ENCODE measurements at places on chromosomes 5 and 9.
A peak's percentile ranks its signal among the peaks of the same experiment; 100 is the strongest.

DNA sequence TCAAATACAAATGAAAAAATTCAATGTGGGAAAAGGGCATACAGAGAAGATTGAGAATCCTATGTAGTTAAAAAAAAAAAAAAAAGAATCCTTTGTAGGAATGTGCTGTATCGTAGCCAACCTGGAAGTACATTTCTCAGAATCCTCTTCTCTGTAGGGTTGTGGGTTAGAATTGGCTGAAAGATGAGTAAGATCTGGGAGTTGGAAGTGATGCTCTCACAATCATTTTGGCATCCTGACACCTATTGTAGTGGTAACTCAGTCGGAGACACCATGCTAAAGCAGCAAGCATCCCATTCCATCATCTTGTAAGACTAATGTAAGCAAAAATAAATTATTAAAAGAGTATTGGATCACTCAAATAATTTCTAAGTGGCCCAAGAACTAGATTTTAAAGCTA, 30.6 kb downstream of the MRPL22 start:
- DNase-seq: no peak

GRCh38 chr5:166961913-166962312, 1329.5 kb upstream of the WWC1 start:
- no peak for DNase-seq

- DNase-seq: peak; percentile 82
Observed at GRCh38 chr5:149831492-149831891, 101.4 kb downstream of the PPARGC1B start.

DNA sequence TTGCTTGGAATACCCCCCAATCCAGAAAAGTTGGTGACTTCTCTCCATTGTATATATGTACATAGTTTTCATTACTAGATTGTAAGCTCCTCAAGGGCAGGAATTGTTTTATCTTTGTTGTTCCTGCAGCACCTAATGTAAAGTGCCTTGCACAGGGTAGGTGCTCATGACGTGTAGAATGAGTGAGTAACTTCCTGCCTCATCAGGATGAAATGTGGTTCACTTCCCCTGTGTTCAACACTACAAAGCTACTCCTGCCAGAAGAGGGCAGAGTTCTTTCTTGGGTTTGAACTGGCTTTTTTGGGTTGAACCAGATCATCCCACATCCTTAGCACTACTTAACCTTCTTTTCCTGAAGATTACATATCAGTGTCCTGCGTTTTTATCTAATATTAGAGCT, 23.9 kb downstream of the GTF3C4 start:
- peak; percentile 68 for DNase-seq

DNA sequence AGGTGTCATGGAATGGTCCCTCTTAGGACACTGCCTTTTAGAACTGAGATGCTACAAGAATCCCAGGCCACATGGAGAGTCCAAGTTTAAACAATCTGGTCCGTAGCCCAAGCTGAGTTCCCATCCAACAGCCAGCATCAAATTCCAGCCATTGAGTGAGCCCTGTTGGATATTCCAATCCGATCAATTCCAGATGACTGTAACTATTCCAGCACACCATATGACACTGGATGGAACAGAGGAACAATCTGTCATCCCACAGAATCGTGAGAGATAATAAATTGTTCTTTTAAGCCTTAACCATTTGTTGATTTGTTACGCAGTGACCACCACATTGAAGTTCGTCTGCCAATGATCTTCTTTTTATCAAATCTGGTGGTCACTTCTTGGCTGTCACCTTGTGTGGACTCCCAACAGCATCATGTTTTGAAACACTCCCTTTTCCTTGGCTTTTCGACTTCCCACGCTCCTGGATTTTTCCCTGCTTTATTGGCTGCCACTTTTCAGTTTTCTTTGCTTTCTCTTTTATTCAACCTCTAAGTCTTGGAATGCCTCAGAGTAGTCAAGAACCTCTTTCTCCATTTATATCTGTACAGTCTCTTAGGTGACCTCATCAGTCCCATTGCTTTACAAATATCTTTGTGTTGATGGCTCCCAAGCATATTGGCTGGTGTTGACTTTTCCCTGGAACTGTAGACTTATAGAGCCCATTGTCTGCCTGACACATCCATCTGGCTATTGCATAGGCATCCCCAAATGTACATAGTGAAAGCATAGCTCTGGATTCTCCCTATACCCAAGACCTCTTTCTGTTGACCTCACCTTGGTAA, 46.1 kb downstream of the TNFSF15 start:
- no peak for DNase-seq

DNA sequence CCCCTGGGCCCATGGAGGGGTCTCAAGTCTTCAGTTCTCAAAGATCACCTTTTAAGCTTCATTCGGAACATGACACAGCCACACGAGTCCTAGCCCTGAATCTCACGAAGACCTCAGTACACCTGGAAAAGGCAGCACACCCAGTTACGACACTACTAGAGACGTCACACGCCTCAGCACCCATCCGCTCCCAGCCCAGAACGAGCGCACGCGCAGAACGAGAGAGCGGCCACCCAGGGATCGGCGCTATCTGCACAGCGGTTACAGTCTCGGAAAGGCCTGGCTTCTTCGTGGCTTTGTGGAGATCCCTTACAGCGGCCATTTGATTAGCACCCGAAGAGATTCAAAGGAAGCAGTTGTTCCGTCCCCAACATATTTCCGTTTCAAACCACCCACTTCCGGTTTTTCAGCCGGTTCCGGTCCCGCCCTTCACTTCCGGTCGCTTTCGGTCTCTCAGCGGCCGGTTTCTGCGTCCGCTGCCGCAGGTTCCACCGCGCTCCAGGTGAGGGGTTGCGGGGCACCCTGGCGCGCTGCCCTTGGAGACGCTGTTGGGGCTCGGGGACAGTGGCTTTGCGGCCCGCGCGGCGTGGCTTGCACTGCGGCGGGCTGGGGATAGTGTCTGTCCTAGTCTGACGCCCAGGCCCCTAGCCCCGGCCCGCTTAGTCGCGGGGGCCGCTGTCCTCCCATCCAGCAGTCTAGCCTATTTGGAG, at the start of gene UBLCP1:
UBLCP1 (plus strand) TSS at position 432 of the 710 bp plus-strand sequence. CDS start 5,626 bp downstream, outside the sequence.
- peak; percentile 88 for DNase-seq

DNA sequence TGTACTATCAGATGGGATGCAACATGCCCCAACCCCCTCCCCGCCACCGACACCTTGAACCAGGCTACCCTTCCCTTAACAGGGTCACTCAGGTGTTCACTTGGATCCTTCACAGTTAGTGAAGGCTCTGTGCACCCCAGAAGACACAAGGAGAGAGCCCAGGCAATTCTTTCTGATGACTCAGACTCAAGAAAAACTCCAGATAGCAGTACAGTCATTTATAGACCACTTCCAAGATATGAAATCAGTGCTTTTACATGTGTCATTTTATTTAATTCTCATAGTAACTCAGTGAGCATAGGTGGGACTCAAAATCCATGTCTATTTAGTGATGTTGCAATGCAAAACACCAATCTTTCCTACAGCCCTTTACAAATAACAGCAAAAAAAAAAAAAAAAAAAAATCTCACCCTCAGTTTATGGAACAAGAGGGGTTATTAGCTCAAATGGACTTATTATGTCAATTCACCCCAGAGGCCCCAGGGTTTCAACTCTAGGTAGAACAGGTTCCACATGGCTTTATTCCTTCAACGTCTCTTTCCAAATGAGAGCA, 71.9 kb downstream of the FOXD1 start:
- DNase-seq: no peak

DNA sequence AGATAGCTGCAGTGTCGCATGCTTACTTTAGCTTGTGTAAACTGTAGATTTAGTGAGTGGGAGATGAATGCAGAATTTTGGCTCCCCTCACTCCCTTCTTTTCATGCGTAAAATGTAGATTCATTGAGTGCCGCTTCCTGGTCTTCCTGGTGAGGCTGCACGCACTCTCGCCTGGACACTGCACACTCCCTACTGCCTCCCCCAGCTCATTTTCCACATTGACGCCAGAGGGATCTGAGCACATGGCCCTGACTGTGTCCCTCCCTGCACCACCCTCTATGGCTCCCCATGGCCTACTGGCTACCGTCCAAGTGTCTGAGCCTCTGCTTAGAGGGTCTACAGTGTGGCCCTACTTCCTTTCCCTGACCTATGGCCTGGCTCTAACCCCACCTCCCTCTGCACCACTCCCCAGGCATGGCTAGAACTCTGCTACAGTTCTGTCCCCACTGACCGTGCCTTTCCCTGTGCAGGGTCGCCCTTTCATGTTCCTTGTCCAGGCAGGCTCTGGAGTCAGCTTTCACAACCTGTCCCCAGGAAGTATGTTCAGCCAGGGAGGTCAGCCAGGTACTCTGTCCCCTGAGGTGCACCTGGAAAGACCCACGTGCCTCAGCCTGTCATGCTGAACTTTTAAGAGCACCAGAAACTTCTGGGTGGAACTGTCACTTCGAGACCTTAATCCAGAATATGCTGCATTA, 160.6 kb downstream of the COL23A1 start:
- DNase-seq: no peak

DNA sequence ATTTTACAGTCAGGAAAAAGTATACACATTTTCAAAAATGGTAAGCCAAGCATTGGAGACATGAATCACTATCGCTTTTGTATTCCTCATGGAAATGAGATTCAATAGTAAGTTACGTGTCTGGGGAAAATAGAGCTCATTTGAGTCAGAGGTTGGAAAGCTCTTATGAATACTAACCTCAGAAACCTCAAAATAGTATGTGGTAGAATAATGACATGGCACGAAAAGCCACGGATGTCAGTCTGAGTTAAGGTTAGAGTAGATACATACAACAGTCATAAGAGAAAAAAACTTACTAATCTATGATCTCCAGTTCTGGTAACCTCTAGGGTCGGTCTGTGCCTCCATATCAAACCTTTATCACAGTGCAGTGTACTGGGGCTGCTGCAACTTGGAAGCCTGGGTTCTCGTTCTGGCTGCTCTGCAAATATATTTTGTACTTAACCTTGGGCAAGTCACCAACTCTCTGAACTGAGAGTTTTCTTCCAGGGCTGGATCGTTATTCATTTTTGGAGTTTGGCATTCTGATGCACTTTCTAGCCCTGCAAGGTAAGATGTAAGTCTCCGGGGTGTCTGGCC, 31.8 kb downstream of the MAP1B start:
- peak; percentile 5 for DNase-seq

DNA sequence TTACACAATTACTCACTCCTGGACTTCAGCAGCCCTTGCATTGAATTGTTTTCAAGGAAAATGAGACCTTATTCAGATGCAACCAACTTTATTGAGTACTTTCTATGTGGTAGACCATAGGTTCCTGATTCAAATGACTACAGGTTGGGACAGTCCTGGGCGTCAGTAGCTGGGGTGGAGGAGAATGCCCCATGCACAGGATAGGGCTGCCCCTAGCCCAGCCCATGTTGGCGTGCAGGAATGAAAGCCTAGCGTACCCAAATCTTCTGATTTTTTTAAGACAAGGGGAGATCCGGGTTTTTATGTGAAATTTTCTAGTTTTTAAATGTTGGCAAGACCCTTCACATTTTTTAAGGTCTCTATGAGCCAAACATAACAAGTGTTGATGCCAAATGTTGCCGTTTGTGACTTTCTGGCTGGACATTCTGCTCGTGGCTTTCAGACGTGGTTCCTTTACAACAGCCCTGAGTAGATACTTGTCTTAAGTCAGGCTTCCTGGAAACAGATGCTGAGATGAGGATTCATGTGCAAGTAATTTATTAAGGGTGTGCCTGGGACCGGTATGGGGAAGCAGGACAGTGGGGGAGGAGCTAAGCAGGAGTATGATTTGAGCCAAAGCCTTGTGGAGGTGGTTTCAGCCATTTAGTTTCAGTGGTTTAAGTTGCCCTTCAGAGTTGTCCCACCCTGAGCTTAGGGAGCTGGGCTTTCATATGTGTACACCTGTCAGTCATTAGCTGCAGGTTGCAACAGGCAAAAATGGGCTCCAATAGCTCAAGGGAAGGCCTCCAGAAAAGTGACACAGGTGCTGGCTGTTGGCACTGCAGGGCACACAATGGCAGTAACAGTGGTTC, 154.1 kb downstream of the NTRK2 start:
- no peak for DNase-seq

GRCh38 chr9:91214086-91214485, 147.6 kb downstream of the AUH start:
- DNase-seq: no peak

DNA sequence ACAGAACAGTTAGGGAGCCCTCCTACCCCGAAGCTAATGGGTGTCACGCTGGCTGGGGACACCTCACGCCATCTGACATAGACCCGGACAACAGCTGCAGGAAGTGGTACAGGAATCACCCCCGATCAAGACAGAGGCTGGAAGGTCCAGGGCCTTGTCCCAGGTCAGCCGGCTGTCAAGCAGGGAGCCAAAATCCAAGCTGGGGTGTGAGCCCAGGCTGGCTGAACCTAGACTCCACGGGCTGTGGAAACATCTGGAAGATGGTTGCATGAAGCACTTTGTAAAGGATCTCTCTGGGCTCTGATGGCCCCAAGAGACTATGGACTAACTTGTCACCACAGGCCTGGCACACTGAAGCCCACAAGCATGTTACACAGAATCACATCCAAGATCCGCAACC, 68.9 kb upstream of the STXBP1 start:
- DNase-seq: no peak

GRCh38 chr5:75526070-75526469, 14.4 kb downstream of the POLK start:
- peak; percentile 60 for DNase-seq

- no peak for DNase-seq
Observed at GRCh38 chr5:56594792-56595191, 220.6 kb upstream of the MAP3K1 start.

DNA sequence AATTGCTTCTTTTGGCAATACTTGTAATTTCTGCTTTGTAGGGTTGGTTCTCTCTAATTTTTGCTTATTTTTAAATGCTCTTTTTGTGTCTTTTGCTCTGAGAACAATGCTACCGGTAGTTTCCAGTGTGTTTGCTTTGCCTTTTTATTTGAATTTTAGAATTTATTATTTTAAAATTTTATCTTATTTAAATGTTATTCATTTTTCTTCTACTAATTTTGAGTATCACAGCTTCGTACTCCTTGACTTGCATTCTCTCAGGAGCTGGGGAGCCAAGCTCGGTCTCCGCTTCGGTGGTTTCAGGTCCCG, 45.9 kb downstream of the ANXA2R start:
- no peak for DNase-seq

DNA sequence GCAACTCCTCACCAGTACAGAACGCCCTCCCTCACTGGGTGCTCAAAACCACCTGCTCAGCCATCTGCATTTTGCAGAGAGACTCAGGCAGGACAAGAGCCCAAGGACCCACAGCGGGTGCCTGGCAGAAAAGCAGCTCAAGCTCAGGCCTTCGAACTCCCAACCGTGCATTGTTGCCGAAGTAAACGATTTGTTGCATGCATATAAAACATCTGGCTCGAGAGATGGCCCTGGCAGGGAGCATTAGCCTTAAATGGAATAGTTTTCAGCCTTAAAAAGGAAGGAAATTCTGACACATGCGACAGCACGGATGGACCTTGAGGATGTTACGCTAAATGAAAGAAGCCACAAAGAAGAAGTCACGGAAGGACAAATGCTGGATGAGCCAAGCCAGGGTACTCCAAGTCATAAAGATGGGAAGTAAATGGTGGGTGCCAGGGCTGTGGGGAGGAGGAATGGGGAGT, 160.4 kb upstream of the PHYKPL start:
- peak; percentile 79 for DNase-seq

- peak; percentile 48 for DNase-seq
Observed at GRCh38 chr9:87599901-87600610, 102.4 kb downstream of the DAPK1 start.

GRCh38 chr5:76166886-76167576, 83.8 kb downstream of the SV2C start:
- DNase-seq: no peak
